Thoracic aorta (tissue), 2 donors: ENCODE measurements at places on chromosomes 6 and 20.

- no peaks in the 10 kb centered on the region for H3K4me1 ChIP-seq
- H3K4me3 ChIP-seq, result no peak overlapping the region
- DNase-seq, result no peak
- H3K36me3 ChIP-seq, result no peaks in the 10 kb centered on the region
- no peak overlapping the region for H3K27ac ChIP-seq
Observed at GRCh38 chr6:227812-228338, 64.4 kb upstream of the DUSP22 start.

- DNase-seq, result no peak
- H3K36me3 ChIP-seq, result no peaks in the 10 kb centered on the region
Observed at GRCh38 chr6:113457751-113458150, 399.4 kb upstream of the MARCKS start.

DNA sequence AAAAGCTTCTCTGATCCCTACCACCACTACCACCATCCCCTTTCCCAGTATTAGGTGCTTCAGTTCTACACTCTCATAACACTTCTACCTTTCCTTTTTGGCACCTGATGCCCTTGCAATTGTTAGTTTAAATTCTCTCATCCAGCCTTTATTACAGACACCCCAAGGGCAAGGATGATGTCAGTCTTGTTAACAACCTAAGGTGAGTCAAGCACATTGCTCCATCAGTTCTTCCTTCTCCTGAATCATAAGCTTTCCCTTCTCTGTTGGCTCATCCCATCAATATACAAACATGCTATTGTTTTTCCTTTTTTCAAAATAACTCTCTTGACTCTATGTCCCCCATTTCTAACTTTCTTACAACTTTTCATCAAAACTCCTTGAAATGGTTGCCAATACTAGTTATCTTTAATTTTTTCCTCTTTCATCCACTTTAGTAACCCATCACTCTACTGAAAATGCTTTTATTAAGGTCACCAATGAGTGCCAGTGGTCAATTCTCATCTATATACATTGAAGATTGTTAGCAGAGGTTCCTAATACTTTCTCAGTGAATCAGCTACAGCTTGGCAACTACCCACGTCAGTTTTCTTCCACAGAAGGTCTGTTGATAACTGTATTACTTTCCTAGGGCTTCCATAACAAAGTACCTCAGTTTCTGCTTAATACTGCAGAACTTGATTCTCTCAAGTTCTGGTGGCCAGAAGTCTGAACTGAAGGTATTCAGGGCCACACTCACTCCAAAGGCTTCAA is 97.1 kb upstream of the FLRT3 start:
- DNase-seq, result no peak
- H3K36me3 ChIP-seq, result no peaks in the 10 kb centered on the region
- H3K4me3 ChIP-seq, result no peak overlapping the region
- no peaks in the 10 kb centered on the region for H3K27me3 ChIP-seq
- no peaks in the 10 kb centered on the region for H3K4me1 ChIP-seq

- peaks cover 12% of the 10 kb centered on the region for H3K36me3 ChIP-seq
- no peak overlapping the region for H3K4me3 ChIP-seq
- H3K27me3 ChIP-seq, result no peaks in the 10 kb centered on the region
- DNase-seq, result peak; percentile 86
Observed at GRCh38 chr20:38125157-38126056, 39.7 kb downstream of the TGM2 start.

GRCh38 chr6:36596356-36596755 is 2.2 kb downstream of the SRSF3 start:
- H3K27me3 ChIP-seq, result no peaks in the 10 kb centered on the region
- no peak for DNase-seq
- peak overlapping the region; percentile 95 for H3K27ac ChIP-seq

DNA sequence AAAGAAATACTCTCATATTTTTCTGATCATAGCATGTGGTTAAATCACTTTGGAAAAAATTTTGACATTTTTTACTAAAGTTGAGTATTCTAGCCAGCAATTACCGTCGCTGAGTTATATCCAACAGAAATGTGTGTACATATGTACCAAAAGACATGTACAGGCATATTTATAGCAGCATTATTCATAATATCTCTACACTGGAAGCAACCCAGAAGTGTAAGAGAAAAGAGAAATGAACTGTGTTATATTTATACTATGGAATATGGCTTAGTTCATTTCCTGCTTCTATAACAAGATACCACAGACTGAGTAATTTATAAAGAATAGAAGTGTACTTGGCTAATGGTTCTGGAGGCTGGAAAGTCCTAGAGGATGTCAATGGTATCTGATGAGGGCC is 474.0 kb upstream of the GJE1 start:
- H3K36me3 ChIP-seq, result no peaks in the 10 kb centered on the region
- no peaks in the 10 kb centered on the region for H3K27me3 ChIP-seq
- no peak overlapping the region for H3K27ac ChIP-seq

DNA sequence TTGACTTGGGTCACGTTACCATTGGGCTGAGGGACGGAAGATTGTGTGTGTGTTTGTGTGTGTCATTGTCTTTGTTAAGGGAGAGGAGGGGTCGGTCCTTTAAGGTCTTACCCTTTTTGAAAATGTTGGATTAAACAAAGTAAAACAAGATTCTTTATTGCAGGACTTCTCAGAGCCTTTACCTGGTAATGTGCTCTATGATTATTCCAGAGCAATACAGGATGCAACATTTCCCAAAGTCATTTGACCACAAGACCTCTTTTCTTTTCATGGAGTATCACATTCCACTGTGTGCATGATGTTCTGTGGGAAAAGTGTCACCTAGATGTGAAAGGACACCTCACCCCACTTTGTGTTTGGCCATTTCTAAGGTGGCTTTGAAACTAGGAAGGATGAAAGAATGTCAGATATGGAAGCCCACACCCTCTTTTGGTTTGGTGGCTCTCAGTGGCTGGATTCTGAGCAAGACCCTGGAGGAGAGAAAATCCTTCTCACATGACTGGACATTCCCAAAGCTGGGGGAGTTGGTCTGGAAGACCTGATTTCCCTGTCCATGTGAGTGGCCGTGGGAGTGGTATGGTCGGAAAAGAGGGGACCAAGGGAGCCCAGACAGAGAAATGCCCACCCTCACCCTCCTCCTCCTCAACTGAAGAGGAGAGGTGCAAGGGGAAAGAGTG is 18.2 kb upstream of the ZNF831 start:
- H3K27me3 ChIP-seq, result no peaks in the 10 kb centered on the region
- H3K27ac ChIP-seq, result no peak overlapping the region
- H3K4me1 ChIP-seq, result peaks cover 16% of the 10 kb centered on the region
- H3K4me3 ChIP-seq, result no peak overlapping the region

DNA sequence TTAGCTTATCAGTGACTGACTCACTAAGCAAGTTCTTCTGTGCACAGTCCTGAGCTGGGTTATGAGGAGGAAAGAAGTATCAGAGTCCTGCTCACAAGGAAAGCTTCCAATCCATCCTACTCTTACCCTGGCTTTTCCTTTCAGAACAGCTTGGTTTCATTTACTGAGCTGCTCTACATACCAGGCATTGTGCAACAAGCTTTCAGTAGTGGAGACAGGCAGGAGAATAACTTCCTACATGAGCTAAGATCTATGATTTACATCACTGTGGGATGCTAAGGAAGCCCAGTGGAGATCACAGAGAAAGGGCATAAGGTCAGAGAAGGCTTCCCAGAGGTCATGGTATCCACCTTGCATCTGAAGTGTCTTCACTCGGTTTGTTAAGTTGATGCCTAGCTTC is 144.5 kb downstream of the MAP3K7 start:
- no peak for DNase-seq
- no peak overlapping the region for H3K4me3 ChIP-seq
- H3K4me1 ChIP-seq, result peaks cover 13% of the 10 kb centered on the region
- no peak overlapping the region for H3K27ac ChIP-seq

- no peak for DNase-seq
- H3K4me1 ChIP-seq, result no peaks in the 10 kb centered on the region
- H3K36me3 ChIP-seq, result no peaks in the 10 kb centered on the region
- no peak overlapping the region for H3K27ac ChIP-seq
Observed at GRCh38 chr6:52650941-52651340, 20.0 kb upstream of the TMEM14A start.

DNA sequence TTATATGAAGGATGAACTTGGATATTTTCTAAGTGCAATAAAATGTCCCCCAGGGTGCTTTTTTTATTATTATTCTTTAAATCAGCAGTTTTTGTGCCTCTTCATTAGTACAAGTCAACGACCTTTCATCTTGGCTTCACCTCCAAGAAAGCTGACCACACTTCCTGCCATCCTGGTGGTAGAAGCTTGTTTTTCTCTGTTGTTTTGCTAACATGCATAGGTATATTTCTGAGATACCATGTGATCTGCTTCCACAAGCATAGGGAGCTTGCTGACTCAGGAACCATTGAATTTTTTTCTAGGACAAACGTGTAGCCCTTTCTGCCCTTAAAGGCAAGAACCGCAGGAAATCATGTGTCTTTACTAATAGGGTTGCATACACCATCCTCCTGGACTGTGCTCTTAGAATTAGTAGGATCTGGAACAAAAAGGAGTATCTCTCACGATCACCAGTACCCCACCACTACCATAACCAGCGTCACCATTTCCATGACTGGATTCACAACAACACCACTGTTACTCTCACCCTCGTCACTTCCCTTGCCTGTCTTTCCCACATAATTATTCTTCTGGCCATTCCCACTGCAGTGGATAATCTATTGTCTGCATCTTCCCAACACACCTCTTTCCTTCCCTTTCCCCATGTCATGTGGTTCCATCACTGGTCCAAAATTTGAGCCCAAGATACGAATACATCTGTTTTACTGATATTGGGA is 207.1 kb downstream of the MAFB start:
- H3K4me1 ChIP-seq, result no peaks in the 10 kb centered on the region
- no peaks in the 10 kb centered on the region for H3K27me3 ChIP-seq
- no peaks in the 10 kb centered on the region for H3K36me3 ChIP-seq
- H3K27ac ChIP-seq, result no peak overlapping the region
- no peak for DNase-seq
- H3K4me3 ChIP-seq, result no peak overlapping the region

GRCh38 chr20:31617432-31618104 is 12.5 kb downstream of the ID1 start:
- H3K27me3 ChIP-seq, result no peaks in the 10 kb centered on the region
- no peak overlapping the region for H3K4me3 ChIP-seq
- DNase-seq, result no peak
- no peak overlapping the region for H3K27ac ChIP-seq
- peaks cover 9% of the 10 kb centered on the region for H3K4me1 ChIP-seq
- no peaks in the 10 kb centered on the region for H3K36me3 ChIP-seq

- no peaks in the 10 kb centered on the region for H3K27me3 ChIP-seq
- no peaks in the 10 kb centered on the region for H3K36me3 ChIP-seq
- peaks cover 12% of the 10 kb centered on the region for H3K4me1 ChIP-seq
- no peak overlapping the region for H3K27ac ChIP-seq
- H3K4me3 ChIP-seq, result no peak overlapping the region
Observed at GRCh38 chr6:3209114-3210023, 18.1 kb downstream of the TUBB2B start.

- H3K27ac ChIP-seq, result no peak overlapping the region
- no peak overlapping the region for H3K4me3 ChIP-seq
- no peaks in the 10 kb centered on the region for H3K36me3 ChIP-seq
- no peak for DNase-seq
- H3K27me3 ChIP-seq, result no peaks in the 10 kb centered on the region
- no peaks in the 10 kb centered on the region for H3K4me1 ChIP-seq
Observed at GRCh38 chr6:116556065-116556464, 2.5 kb downstream of the CALHM4 start.

DNA sequence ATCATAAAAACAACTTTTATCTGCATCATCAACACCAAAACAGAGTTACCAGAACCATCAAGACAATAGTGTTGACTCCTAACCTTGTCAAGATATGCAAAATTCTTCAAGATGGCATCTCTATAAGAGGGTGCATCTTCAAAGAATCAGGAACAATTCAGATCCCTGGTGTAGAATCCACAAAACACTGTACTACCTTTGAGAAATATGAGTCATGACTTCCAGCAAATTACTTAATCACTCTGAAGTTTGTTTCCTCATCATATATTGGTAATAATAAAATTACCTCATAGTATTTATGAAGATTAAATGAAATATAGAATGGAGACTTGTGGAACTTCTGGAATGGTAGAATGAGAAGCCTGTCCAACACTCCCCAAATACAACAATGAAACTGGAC is 221.3 kb upstream of the SUPT3H start:
- H3K4me1 ChIP-seq, result no peaks in the 10 kb centered on the region
- H3K27ac ChIP-seq, result no peak overlapping the region
- H3K27me3 ChIP-seq, result no peaks in the 10 kb centered on the region
- no peak for DNase-seq
- H3K36me3 ChIP-seq, result no peaks in the 10 kb centered on the region

GRCh38 chr6:99603421-99604165 is 3.0 kb upstream of the PRDM13 start:
- DNase-seq, result no peak
- H3K36me3 ChIP-seq, result no peaks in the 10 kb centered on the region
- peak overlapping the region; percentile 67 for H3K4me3 ChIP-seq
- H3K27me3 ChIP-seq, result peaks cover 54% of the 10 kb centered on the region
- peaks cover 39% of the 10 kb centered on the region for H3K4me1 ChIP-seq
